ENCODE measurements at places on chromosomes 7 and 10.

- DNase-seq = peak; percentile 92
Observed at GRCh38 chr10:80493522-80494051, 39.5 kb downstream of the TSPAN14 start.

GRCh38 chr10:77887631-77888355, 38.8 kb downstream of the DLG5 start:
- DNase-seq = no peak

DNA sequence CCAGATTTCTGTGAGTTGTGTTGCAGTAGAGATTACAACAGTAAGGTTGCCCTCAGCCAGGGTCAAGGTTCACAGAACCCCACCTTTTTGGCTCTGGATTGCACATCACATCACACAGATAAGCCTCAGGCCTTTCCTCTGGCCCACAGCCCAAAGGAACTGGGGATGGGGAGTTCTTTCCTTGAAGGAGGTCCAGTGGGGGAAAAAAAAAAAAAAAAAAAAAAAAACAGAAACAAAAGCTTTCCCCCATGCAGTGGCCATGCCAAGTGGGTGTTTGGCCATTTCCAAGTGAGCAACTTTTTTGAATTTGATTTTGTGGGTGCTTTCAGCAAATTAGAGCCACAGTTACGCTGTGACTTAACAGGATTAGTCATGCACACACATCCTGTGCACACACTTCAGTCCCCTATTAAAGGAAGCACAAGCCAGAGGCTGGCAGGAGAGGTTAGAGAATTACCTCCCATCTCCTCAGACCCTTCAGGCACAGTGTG, 79.3 kb upstream of the NANOS1 start:
- DNase-seq = peak; percentile 61

- no peak for DNase-seq
Observed at GRCh38 chr10:34764472-34764946, 50.6 kb downstream of the PARD3 start.

- peak; percentile 96 for DNase-seq
Observed at GRCh38 chr10:89553064-89553734, 17.8 kb upstream of the SLC16A12 start.

GRCh38 chr7:15130666-15131541, 228.4 kb upstream of the DGKB start:
- peak; percentile 24 for DNase-seq

GRCh38 chr10:80589726-80590373, 52.1 kb downstream of the SH2D4B start:
- DNase-seq = no peak

DNA sequence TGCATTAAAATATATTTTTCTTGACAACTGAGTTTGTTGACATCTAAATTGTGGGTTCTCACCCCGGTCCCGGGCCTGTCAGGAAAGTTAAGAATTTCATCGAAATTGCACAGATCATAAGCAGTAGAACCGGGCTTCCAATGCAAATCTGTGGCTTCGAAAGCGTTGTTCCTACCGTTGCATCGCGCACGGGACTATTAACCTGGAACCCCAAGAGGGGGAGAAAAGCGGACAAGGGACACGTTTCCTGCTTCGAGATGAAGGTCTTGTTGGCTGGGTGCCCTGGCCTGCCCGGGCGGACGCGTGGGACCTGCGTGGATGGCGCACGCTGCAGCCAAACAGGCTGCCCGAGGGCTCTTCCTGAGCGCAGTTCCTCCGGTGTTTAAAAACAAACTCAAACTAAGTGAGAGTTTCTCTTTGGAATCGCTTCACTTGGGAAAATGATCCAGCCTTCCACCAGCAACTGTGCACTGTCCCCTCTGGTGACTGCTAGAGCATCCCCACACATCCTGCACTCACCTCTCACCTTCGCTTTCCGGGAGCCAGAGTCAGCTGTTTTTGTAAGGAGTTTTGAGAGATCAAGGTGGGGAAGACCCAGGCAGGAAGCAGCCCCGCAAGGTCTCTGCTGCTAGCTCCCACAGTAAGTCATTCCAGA, 5.1 kb upstream of the TBX20 start:
- no peak for DNase-seq

DNA sequence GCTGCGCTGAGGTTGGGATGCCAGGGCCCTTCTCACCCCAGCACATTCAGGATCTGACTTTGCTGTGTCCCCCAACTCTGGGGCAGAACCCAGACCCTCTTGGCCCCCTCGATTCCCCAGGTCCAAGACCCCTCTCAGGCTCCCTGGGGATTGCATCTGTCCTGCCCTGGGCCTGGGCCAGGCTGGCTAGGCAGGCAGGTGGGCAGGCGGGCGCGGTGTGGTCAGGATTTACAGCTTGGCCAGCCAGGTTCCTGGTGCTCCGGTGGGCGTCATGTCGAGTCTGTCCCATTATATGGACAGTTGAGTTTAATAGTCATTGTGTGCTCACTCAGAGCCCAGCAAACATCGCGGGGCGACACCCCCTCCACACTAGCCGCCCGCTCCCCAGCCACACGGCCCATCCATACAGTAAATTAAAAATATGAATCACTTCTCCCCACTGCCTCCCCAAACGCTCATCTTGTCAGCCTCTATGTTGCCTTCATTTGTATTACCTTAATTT, 23.5 kb downstream of the POLL start:
- DNase-seq = no peak

- DNase-seq = no peak
Observed at GRCh38 chr10:129049501-129049900, 417.5 kb upstream of the MGMT start.

- no peak for DNase-seq
Observed at GRCh38 chr10:71772832-71773220, 494 bp downstream of the VSIR start.

DNA sequence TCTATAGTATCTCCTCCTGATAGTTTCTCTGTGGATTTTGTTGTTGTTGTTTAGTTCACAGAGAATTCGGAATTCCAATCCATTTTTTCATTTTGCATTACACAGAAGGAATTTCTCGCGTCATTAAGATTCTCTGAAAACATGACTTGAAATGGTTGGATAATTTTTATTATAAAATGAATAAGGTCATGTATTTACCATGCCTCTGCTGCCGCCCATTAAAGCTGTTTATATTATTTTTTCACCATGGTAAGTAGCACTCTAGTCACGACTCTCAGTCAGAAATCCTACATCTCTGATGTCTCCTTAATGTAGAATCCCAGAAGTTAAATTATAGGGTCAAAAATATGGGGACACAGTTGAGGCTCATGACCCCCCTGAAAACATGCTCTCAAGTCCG, 19.1 kb downstream of the SFMBT2 start:
- no peak for DNase-seq

GRCh38 chr10:85544956-85545355, 821.6 kb downstream of the GRID1 start:
- no peak for DNase-seq

- DNase-seq = no peak
Observed at GRCh38 chr10:31586723-31587638, 268.0 kb downstream of the ZEB1 start.

DNA sequence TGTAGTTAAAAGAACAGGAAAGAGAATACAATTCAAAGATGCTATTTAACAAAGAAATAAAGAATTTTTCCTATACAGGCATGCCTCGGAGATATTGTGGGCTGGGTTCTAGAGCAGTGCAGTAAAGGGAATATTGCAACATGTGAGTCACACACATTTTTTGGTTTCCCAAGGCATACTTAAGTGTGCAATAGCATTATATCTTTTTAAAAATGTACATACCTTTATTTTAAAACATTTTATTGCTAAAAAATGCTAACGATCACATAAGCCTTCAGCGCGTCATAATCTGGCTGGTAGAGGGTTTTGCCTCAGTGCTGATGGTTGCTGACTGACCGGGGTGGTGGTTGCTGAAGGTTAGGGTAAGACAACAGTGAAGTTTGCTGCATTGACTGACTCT, 54.4 kb downstream of the ESYT2 start:
- no peak for DNase-seq

DNA sequence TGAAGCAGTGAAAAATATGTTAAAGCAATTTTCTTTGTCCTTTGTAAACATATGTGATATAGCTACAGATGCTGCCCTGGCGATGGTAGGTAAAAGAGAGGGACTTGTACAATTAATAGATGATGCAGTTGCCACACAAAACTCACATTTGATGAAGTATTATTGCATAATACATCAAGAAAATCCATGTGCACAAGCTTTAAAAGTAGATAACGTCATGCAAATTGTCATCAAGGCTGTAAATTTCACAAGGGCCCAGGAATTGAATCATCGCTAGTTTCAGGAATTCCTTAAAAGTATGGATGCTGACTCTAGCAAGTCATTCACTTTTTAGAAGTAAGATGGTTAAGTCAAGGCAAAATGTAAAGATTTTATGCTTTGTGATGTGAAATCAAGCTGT, 10.0 kb downstream of the CYP3A5 start:
- peak; percentile 60 for DNase-seq

DNA sequence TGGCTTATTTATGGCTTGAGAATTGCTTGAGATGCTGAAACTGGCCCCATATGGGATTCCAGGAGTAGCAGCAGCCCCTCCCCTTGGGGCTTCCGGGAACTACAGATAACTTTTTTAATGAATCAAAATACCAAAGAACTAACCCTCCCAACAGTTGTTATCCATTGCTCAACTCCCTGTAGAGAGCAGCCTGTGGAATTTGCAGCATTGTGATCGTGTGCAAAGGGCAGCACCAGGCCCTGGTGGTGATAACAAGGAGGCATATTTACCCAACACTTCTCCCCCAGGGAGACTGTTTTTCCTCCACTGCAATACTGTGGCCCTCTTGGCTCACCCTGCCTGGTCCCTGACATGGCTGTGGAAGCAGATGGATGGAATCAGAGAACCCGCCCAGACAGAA, 196.2 kb downstream of the PLXNA4 start:
- peak; percentile 36 for DNase-seq

DNA sequence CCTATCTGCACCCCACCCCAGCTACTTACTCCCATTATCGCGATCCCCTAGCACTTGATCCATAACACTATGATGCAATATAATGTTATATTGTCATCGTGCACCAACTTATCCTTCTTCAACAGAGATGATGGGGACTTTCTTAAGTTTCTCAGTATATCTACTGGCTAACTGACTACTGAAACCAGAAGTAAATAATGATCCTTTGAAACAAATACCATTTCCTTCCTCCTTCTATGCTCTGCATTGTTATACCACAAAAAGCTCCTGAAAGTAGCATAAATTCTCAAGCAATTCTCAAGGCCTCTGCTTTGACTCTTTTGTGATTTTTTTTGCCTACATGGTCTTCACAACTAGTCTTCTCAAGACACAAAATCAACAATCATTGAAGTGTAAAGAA, 68.9 kb downstream of the HTR7 start:
- no peak for DNase-seq

- DNase-seq = peak; percentile 5
Observed at GRCh38 chr10:104574838-104575237, 66.3 kb upstream of the SORCS3 start.

- DNase-seq = peak; percentile 77
Observed at GRCh38 chr7:88040694-88041093, 106.6 kb downstream of the ADAM22 start.

DNA sequence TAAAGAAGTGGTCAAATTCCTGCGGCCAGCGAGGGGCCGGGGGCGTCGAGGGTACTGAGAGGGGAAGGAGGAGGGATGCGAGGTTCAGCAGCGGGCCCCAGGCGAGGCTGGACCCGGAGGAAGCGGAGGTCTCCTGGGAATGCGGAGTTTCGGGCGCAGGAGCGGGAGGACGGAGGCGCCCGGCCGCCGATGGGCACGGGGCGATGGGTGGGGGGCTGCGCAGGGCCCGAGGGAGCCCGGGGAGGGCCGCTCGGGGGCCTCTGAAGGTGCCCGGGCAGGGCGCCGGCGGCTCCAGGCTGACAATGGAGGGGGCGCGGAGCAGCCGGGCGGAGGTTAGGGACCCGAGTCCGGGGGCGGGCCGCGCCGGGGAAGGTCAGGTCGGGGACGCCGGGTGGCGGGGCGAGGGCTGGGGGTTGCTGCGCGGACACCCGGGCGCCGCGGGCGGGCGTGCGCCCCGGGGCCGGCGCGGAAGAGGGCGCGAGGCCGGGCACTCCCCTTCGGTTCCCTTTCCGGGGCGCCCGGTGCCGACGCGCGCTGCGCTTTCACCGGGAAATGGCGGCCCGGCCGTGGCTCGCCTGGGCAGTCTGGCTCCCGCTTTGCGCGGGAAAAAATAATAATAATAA, 683 bp downstream of the MACROH2A2 start:
- no peak for DNase-seq

- DNase-seq = no peak
Observed at GRCh38 chr10:56360583-56360966, 484 bp downstream of the ZWINT start.

DNA sequence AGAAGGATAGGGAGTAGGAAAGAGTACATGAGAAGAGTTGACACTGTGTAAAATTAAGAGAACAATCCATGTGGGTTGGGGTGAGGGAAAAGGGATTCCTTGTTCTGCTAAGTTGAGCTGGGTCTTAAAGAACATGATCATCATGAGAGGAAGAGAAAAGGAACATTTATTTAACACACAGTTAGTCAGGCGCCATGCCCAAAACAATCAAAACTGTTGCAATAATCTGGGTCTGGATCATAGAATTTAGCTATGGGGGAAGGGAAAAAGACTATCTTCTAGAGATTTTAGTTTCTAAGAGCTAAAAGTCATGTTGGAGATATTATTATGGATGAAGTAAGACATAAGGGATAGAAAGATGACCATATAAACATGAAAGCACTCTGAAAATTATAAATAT, 178.9 kb downstream of the SEM1 start:
- no peak for DNase-seq

DNA sequence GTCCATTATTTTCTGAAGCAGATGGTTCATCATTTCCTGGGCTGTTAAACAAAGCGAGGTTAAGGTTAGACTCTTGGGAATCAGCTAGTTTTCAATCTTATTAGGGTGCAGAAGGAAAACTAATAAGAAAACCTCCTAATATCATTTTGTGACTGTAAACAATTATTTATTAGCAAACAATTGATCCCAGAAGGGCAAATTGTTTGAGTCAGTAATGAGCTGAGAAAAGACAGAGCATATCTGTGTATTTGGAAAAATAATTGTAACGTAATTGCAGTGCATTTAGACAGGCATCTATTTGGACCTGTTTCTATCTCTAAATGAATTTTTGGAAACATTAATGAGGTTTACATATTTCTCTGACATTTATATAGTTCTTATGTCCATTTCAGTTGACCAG, 10.1 kb downstream of the BUB3 start:
- no peak for DNase-seq

DNA sequence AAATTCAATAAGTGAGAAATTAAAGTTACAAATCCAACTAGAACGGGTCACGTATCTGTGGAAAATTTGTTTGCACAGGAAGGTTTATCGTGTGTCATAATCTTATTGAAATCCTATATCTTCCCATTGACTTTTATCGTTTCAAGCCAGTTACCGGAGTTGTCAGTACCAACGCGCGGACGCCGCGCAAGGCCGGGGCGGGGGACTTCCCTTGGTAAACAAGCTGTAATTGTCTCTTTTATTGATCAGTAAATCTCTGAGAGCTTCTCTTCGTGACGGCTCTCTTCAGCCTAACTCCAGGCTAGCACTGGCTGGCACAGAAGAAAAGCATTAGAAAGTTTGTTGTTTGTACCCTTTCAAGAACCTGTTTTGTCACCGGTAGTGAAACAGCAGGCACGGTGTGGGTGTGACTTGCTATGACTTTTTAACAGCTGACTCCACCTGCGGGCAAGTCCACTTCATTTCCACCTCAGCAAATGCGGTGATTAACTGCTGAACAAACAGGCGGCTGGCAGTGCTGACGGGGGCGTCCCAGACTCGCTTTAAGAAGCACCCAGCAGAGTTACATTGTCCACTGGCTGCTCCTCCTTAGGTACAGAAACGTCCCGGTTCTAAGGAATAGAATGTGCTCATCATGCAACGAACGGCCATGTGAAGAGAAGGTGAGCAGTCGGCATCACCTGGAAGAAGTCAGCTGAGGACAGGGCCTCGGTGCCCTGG, 215.8 kb downstream of the MAD1L1 start:
- DNase-seq = no peak

GRCh38 chr10:19877466-19878255, 61.4 kb downstream of the PLXDC2 start:
- no peak for DNase-seq
